ENCODE measurements at places on chromosomes 12 and 14. TPM values are rescaled to one million over a fixed set of nuclear protein-coding genes. Genes with fewer than 3 reads are reported as not detected.

The COL2A1 gene
- polyA plus RNA-seq: 9.8 TPM

The WBP11 gene
- 7.6 TPM for polyA plus RNA-seq

The MYF6 gene
- not detected for polyA plus RNA-seq

The CD4 gene
- polyA plus RNA-seq: 0.95 TPM

The SALL2 gene
- polyA plus RNA-seq: 5.8 TPM

The KIF5A gene
- 11.9 TPM for polyA plus RNA-seq

The RBMS2 gene
- 7.4 TPM for polyA plus RNA-seq

The BTG1 gene
- polyA plus RNA-seq: 16.7 TPM

The TMEM121 gene
- 6.6 TPM for polyA plus RNA-seq

The CLEC4D gene
- polyA plus RNA-seq: not detected

The TAC3 gene
- polyA plus RNA-seq: 0.25 TPM

The CCDC175 gene
- polyA plus RNA-seq: not detected

The WNT1 gene
- polyA plus RNA-seq: not detected

The POC1B gene
- polyA plus RNA-seq: 6.7 TPM

The RPGRIP1 gene
- 1.1 TPM for polyA plus RNA-seq

- DNase-seq: no peak
Observed at GRCh38 chr12:116959845-116960514, 49.2 kb downstream of the FBXW8 start.

GRCh38 chr12:68042212-68042699 lies 53.0 kb downstream of the IFNG-AS1 start:
- peak; percentile 3 for DNase-seq

- DNase-seq: no peak
Observed at GRCh38 chr14:58298477-58299400, at the start of gene ARID4A. ARID4A (plus strand) TSS chr14:58298555; CDS start chr14:58299855, 1,300 bp downstream.

DNA sequence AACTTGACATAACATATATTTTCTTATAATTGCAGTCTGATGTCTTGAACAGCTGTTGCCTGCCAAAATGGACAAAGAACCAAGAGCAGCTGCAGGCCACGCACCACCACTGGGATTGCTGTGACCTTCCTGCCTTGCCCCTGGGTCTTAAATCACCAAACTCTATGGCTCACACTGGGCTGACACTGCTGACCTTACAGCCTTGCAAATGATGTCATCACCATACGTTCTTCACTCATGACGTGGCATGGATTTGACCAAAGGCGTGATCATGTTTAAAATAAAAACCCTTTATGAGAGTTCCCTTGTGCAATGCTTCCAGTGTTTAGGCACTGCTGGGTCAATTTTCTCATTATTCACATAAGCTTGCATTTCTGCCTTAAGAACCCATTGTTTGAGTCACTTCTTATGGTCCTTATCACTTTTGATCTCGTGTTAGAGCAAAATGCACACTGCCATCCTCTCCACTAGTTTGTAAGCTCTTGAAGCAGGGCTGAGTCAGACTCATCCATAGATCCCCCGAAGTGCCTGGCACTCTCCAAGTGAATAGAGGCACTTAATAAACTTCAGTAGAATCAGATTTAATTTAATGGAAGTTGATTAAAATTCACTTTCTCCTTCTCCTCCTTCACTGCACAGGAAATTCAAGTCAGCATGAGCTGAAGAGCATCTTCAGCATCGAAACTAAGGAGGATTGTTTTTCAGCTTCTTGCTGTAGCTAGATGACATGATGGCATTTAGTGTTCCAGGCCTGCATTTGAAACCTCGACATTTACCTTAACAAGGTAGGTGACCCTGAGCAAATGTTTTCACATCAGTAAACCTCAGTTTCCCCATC lies 132.4 kb upstream of the PZP start:
- DNase-seq: no peak

- peak; percentile 28 for DNase-seq
Observed at GRCh38 chr12:5586201-5586600, 154.3 kb downstream of the NTF3 start.

GRCh38 chr14:77107228-77107627 lies 9.2 kb downstream of the CIPC start:
- no peak for DNase-seq

GRCh38 chr14:92441751-92442504 lies 71.7 kb upstream of the RIN3 start:
- no peak for DNase-seq

DNA sequence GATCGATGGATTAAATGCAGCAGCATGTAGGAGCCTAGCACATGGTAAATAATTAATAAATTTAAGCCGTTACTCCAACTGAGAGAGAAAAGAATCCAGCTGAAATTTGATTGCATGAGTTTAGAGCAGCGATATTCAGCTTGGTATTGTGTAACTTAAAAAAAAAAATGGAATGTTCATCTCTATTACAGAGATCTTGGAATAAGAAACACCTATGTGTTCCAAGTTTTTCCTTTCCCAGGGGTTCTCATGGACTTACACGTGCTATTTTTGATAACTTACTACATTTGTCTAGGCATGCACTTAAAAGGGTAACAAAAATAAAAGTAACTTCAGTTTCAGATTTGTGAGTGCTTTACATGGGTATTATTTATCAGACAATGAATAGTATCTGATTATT lies 122.8 kb downstream of the RASSF9 start:
- DNase-seq: no peak

DNA sequence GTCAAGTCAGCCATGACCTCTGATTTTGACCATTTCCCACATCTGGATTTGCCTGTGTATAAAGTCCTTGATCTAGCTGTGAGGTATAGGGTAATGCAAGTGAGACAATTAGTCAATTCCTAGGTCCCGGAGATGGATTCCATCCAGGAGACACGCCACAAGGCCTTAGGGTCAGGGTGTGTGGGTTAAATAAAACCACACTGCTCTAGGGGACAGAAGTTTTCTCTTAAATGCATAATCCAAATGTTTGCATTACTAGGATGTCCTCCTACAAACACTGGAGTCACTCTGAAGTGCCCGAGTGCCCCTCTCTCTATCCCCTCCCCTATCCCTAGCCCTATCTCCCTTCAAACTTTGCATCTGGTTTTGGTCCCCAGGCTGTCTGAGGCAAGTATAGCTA lies 26.8 kb downstream of the LRIG3 start:
- no peak for DNase-seq

- no peak for DNase-seq
Observed at GRCh38 chr12:52442600-52443061, 8.5 kb upstream of the KRT75 start.

GRCh38 chr12:54374562-54375258 lies 9.8 kb downstream of the ZNF385A start:
- no peak for DNase-seq

- no peak for DNase-seq
Observed at GRCh38 chr14:103871596-103872480, 24.5 kb upstream of the PPP1R13B start.

DNA sequence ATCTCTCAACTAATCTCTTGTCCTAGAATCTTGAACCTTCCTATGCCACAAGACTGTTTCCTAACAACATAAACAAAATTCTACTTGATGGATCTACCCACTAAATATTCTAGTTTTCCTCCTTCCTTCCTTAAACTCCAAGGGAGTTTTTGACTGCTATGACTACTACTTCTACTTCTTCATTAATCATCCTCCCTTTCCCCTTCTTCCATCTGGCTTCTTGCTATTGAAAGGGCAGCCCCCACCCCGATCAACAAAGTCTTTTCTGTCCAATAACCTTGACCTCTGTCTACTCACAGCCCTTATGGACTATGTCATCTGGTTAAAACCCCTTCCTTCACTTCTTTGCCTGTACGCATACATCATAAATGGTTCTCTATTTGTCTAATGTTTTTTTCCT lies 5.6 kb downstream of the LTA4H start:
- DNase-seq: no peak

DNA sequence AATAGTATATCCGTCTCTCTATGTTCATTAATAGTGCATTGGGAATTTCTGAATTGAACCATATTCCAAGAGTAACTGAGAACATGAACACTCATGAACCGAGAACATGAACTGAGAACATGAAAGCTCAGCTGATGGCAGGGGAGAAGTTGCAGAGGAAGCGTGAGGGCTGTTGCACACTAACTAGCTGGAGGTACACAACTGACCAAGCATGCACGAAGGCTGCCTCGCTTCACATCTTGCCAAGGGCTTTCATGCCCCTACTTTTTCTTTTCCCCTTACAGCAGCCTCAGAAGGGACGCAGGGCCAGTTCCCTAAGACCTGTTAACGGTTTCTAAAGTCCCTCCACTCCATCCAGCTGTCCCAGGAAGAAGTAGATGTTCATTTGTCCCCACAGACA lies 4.3 kb downstream of the RNASE1 start:
- DNase-seq: no peak

GRCh38 chr12:8876887-8877286 lies 37.4 kb upstream of the PHC1 start:
- no peak for DNase-seq

DNA sequence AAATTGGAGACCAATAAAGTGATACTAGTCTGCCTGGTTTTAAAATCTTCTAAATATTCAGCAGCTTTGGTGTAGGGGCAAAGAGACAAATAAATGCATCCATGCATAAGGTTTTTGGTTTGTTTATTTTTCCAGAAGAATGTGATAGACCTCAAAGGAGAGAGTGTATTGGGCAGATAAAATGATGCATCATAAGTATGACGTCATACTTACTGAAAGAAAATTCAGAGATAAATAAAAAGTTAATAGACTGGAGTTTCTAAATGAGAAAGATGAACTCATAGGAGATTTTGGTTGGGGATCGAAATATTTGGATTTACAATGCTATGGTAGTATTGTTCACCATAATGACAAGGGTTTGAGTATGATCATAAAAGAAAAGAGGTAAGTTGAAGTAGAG lies 10.2 kb downstream of the SYT10 start:
- DNase-seq: no peak

GRCh38 chr12:125271892-125272291 lies 206.7 kb downstream of the AACS start:
- no peak for DNase-seq

GRCh38 chr14:104149617-104150135 lies 11.3 kb downstream of the KIF26A start:
- no peak for DNase-seq

GRCh38 chr14:91299121-91300115 lies 54.9 kb upstream of the GPR68 start:
- DNase-seq: no peak

DNA sequence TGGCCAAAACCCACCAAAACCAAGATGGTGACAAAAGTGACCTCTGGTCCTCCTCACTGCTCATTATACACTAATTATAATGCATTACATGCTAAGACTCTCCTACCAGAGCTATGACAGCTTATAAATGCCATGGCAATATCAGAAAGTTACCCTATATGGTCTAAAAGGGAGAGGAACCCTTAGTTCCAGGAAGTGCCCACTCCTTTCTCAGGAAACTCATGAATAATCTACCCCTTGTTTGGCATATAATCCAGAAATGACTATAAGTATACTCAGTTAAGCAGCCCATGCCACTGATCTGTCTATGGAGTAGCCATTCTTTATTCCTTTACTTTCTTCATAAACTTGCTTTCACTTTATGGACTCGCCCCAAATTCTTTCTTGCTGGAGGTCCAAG lies 43.0 kb upstream of the FUT8 start:
- no peak for DNase-seq

DNA sequence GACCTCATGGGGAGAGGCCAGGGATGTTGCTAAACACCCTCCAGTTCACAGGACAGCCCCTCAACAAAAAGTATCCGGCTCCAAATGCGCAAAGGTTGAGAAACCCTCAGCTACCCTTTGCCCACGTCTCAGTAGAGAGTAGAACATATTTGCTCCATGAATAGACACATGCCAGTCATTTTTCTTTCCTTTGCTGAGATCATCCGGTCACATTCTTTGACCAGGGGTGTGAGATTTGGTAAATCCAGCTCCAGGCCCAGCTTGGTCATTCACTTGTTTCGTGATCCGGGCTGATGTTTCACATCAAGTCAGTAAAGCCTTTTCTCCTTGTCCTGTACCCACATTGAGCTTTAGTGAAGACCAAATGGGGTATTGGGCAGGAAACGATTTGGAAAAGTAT lies 83.6 kb upstream of the LHX5 start:
- DNase-seq: no peak

- no peak for DNase-seq
Observed at GRCh38 chr12:52461693-52462092, 9.7 kb upstream of the KRT6B start.

DNA sequence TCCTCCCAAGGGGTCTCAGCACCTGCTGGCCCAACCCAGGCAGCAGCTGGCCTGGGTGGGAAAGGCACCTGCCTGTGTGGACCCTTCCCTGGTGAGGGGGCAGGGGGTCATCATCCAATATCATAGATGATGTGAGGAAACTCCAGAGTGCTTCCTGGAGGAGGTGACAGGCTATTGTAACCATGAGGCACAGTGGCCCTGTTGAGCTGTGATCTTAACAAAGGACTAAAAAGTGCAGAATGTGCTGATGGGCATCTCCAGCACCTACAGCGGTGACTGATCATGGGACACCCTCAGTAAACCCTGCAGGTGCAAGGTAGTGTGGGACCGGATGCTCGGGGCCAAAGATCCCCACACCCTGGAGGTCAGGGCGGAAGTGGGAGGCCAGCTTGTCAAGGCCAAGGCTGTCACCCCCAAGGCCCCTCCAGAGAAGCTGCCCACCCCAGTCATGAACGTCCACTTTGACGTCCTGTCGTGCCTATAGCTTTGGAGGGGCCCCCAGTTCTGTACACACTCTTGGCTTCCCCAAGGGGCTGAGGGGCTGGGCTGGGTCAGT lies 7.5 kb downstream of the MMP17 start:
- DNase-seq: no peak

- no peak for DNase-seq
Observed at GRCh38 chr12:27539191-27539631, 15.2 kb downstream of the PPFIBP1 start.

DNA sequence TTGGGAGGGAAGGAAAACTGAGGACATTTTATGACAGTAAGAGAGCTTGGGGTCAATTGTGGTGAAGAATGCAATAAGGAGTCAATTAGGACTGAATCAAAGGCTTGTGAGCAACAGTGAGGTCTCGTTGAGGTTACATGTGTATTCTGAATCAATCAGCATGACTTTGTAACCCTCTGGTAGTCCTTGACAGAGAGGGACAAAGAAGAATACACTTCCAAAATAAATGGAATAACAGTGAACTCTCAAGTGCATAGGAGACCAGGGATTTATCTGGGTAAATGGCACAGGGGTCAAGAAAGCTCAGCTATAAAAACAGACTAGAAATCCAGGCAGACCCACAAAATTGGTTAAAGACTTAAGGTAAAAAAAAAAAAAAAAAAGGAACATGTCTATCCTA lies 85.1 kb upstream of the NAV3 start:
- DNase-seq: no peak

DNA sequence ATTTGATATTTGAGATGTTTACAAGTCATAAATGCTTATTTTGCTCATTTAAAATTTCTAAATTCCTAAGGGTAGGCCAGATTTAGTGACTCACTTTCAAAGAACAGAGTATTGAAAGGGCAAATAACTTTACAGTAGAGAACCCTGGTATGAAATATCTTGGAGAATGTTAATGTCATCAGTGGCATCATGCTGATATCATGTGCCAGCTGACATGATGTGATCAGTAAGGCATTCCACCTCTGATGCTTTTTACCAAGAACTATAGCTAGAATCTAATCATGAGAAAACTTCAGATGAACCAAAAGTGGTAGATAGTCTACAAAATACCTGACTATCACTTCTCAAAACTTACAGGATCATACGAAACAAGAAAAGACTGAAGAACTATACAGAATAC lies 2.9 kb upstream of the FLRT2 start:
- DNase-seq: no peak
